ENCODE measurements at places on chromosomes 11 and 22.
A peak's percentile ranks its signal among the peaks of the same experiment; 100 is the strongest.

- peak; percentile 25 for DNase-seq
These were observed 11.1 kb downstream of the NUMA1 start for GRCh38 chr11:72069200-72069599.

GRCh38 chr11:8233691-8234424, 29.8 kb downstream of the LMO1 start:
- DNase-seq = peak; percentile 67

DNA sequence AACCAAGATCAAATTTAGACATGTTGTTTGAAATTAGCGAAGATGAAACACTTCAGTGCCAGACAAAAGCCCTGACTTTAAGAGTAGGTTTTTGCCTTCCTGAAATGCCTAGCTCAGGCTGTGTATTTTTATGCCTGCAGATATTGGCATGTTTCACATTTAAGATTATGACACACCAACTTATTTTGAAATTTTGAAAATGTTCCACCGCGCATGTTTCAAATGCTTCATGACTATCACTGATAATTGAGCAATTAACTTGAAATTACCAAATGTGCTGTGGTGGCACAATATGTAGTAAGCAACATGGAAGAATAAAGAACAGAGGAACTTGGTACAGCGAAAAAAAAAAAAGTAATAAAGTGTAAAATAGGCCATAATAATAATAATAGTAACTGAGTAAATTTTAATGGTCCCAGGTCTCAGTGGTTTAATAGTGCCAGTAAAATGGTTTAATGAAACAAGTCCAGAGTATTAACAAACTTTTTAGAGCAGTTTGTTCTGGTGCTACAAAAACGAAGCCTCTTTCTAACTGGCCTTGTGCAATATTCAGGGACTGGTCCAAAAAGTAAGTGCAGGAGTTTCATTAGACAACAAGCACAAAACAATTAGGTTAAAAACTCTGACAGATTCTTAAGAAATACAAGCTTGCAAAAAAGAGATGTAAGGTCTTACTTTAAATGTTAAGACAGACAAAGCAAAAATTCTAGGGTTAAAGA, 112.5 kb upstream of the SOX6 start:
- no peak for DNase-seq

DNA sequence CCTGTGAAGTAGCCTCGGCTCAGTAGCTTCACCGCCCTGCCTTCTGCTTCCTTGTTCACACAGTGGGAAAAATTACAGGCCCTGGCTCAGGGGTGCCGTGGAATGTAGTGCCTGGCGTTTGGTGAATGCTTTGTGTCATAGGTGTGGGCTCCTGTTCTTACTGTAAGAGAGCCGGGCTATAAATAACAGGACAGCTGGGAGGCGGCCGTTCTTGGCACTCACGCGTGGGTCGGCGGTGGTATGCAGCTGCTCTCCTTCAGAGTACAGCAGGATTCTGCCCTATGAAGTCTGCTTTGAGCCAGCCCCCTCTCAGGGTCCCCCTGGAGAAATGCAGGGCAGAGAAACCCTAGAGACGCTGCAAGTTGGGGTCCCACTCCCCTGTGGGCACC, 84.2 kb downstream of the CTTN start:
- DNase-seq = peak; percentile 71
